Esophagus squamous epithelium (tissue), 5 donors: ENCODE measurements at places on chromosomes 13 and 19.

- no peak for DNase-seq
Measured at GRCh38 chr13:64855506-64855905, 2374.6 kb downstream of the PCDH9 start.

- DNase-seq: no peak
Measured at GRCh38 chr13:42102961-42103865, 54.8 kb downstream of the DGKH start.

DNA sequence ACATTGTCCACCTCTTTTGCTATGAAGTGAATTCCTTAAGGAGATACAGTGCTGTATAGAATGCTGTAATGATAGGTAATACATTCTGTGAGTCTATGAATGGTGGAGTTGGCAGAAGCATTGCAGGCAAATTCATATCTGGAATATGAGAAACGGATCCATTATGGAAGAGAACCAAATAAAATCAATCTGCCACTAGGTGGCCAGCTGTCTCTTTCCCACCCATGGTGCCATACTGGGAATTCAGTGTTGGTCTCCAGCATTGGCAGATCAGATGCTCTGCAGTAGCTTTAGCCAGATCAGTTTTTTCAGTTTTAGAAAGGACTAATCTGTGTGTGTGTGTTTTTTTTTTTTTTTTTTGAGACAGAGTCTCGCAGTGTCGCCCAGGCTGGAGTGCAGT lies 27.6 kb downstream of the DNAJC3 start:
- no peak for DNase-seq

DNA sequence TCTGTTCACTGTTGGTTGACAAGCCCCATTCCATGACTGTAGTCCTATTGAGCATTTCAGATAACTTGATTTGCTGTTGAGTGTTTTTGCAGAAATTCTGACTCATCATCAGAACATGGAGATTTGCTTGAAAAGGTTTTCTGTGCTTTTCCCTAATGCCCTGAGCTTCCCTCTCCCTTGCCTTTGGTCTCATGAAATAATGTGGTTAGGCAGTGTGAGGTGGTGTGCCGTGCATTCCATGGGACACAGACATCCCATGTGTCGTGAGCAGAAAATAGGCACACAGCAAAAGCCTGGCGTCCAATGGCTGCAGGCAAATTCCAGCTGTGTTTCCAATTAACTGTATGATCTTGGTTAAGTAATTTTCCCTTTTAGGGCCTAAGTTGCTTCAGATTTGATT lies 197.4 kb downstream of the DLEU7 start:
- no peak for DNase-seq

- no peak for DNase-seq
Measured at GRCh38 chr13:41696163-41697003, 239.0 kb downstream of the RGCC start.

GRCh38 chr13:40484974-40485373 lies 181.5 kb downstream of the FOXO1 start:
- no peak for DNase-seq

- DNase-seq: peak; percentile 41
Measured at GRCh38 chr19:1133471-1133929, 29.7 kb downstream of the GPX4 start.

GRCh38 chr19:11046605-11047354 lies 42.5 kb upstream of the LDLR start:
- DNase-seq: no peak

- no peak for DNase-seq
Measured at GRCh38 chr19:49869009-49869483, 1.7 kb upstream of the PNKP start.

GRCh38 chr13:46295491-46296114 lies 83.9 kb downstream of the LRRC63 start:
- no peak for DNase-seq

DNA sequence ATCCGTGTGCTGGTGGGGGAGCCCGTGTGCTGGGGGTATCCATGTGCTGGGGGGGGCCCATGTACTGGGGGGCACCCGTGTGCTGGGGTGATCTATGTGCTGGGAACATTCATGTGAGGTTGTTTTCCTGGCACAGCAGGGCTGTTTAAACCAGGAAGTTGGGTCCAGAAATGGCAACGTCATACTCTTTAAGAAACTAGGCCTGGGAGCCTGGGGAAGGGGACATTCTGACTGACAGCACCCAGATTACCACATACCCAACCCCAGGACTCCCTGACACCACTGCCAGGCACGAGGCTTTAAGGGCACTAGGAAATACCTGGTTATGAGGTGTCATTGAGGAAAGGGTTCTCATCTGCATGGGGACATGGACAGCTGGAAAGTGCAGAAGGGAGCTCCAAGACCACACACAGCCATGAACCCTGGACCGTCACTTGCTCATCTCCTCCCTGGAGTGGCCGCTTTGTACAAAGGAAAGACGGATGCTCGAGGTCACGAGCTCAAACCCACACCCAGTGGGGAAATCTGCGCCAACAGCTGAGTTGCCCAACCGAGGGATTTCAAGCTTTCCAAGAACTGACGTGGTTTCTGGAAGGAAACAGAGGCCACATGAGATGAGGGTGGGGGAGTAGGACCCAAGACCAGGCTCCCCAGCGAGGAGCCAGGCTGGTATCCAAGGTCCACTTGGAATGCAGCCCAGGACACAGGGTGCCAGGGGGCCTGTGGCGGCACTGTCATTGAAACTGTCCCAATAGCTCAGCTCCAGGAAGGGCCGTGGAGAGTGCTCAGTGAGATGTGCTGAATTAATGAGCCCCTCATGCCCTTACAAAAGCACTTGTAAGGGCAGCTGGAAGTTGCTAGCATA lies 40.9 kb downstream of the RAB20 start:
- no peak for DNase-seq

GRCh38 chr13:110555601-110556223 lies 5.8 kb downstream of the RAB20 start:
- DNase-seq: no peak

DNA sequence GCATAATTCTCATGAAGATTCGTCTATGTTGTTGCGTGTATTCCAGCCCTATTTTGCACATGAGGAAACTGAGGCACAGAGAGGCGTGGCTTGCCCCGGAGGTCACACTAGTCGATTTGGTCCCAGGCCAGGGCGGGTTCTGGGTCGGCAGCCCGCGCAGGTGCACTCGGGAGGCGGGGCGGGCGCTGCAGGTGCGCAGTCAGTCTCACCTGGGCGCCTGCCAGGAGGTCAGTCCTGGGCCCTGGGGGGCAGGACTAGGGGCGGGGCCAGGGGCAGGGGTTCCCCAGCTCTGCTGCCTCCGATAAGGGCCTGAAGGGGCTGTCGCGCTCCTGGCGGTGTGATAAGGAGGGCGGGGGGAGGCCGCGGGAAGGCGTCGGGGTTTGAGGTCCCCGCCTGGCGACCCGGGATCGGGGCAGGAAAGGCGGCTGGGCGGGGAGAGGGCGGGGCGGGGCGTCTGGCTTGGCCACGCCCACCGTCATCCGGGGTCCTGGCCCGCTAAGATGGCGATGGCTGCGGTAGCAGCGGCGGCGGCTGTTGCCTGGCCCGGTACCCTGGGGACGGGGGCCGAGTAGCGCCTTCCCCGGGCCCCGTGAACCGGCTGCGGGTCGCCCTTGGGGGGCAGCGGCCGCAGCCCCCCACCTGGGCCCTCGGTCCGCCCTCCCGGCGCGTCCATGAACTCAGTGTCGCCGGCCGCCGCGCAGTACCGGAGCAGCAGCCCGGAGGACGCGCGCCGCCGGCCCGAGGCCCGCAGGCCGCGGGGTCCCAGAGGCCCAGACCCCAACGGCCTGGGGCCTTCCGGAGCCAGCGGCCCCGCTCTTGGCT lies at the start of gene ATG4D:
Gene ATG4D (plus strand): TSS at position 485 of the 822 bp plus-strand sequence. CDS start 187 bp downstream, at position 672.
- no peak for DNase-seq

DNA sequence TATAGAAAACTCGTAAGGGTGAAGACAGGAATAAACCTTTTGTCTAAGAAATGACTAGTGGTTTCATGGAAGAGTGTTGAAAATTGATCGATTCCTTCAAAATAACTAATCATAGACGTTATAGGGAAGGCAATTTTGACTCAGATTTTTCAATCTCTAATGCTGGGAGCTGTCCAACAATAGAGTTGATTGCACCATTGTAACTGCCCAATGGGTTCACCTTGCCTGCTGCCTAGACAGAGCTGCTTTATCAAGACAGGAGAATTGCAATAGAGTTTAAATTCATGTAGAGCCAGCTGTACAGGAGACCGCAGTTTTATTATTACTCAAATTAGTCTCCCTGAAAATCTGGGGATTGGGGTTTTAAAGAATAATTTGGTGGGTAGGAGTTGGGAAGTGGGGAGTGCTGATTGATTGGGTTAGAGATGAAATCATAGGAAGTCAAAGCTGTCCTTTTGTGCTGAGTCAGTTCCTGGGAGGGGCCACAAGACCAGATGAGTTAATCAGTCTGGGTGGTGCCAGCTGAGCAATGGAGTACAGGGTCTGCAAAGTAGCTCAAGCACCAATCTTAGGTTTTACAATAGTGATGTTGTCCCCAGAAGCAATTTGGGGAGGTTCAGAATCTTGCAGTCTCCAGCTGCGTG lies 16.8 kb upstream of the ADGRE2 start:
- no peak for DNase-seq

GRCh38 chr13:23383151-23383550 lies 50.4 kb downstream of the SACS start:
- no peak for DNase-seq

DNA sequence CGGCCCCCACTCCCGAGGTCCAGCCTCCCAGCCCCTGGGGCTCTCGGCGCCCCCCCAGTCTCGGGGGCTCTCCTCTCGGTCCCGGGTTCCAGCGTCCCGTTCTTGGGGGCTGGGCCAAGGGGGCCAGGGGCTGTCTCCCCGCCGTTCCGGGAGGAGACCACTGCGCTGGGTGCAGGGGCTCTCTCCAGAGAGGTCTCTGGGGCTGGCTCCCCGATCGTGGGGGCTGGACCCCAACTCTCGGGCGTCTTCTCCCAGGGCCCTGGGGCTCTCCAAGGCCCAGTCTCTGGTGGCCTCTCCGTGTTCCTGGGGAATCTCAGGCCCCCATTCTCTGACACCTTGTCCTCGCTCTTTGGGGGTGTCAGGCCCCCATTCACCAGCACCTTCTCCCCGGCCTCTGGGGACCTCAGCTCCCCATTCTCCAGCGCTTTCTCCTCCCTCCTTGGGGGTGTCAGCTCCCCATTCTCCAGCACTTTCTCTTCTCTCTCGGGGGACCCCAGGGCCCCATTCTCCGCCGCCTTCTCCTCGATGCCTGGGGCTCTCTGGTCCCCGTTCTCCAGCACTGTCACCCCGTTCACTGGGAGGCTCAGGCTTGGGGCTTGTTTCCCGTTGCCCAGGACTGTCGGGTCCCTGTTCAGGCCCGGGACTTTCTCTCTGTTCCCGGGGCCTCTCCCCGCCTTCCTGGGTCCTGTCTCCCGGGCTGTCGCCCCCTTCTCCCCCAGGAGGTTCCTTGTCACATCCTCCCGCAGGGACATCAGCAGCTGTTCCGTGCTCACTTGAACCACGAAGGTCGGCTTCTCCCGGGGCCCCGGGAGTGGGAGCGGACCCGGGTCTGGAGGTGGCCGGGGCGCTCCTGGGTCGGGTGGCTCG lies 13.7 kb downstream of the LMTK3 start:
- no peak for DNase-seq

DNA sequence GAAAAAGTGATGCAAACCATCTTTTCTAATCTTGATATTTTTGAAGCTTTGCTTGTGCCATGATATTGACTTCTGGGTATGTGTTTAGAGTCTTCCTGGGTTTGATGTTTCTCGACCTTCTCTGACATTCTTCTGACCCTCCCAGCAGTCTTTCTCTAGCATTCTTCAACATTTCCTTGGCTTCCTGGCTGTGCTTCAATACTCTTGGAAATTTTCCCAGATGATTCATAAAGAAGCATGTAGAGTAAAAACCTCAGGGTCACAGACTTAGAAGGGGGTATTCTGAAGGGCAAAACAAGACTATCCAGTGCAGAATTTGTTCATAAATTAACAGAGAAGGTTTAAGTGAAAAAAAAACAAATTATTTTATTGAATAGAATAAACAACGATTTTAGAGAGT lies 946.3 kb upstream of the PCDH9 start:
- DNase-seq: no peak

- DNase-seq: no peak
Measured at GRCh38 chr19:13505761-13506470, 363 bp downstream of the CACNA1A start.

DNA sequence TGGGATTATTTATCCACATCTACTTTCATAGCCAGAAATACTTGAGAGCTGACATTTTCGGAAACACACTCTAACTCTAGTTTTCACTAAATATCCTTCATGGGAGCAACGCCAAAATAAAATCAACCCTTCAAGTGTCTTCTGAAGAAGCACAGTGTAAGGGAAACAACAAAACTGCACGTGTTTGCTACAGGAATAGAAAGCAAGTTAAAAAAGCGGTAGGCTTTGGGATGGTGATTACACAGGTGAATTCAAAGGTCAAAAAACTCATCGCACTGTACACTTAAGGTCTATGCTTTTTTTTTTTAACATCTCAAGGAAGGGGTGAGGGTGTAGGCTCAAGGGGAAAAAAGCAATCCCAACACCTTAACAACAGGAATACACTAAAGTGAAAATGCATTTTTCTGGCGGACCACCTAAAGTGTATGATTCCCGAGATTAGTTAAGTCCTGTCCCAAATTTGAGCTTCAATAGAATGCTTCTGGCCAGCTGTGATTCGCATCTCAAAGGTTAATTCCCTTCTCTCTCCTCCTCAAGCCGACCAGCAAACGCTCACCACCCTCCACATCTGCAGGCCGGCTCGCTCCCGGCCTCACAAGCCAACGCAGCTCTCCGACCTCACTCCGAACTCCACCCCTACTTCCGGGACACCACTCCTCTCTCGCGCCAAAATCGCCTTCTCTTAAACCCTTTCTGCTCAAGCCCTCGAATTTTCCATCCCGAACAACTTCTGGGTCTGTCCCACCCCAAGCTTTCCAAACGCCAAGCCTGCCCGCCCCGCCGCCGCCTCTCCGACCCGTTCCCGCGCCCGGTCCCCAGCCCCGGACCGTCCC lies 1.1 kb downstream of the ARGLU1 start:
- DNase-seq: peak; percentile 19

GRCh38 chr13:111385183-111385857 lies 64.9 kb downstream of the TEX29 start:
- DNase-seq: no peak

DNA sequence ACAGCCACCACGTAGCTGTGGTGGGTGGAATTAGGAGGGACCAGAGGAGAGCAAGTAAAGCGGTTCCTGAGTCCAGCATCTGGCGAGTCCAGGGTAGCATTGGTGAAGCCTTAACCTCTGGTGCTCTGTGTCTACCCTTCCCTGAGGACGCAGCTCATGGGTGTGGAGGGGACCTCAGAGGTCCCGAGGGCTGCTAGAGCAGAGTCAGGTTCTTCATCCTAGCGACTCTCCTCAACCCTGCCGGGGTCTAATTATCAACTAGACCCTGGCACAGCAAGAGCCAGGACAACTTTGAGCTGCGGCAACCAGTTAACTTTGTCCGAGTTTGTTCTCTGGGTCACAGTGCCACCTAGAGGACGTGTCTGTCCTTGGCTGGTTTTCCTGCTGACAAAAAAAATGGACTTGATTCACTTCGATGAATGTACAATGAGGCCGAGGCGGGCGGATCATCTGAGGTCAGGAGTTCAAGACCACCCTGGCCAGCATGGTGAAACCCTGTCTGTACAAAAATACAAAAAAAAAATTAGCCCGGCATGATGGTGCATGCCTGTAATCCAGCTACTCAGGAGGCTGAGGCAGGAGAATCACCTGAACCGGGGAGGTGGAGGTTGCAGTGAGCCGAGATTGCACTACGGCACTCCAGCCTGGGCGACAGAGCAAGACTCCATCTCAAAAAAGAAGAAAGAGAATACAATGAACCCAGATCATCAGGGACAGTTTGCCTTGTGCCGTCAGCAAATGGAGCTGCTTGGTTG lies 25.0 kb downstream of the TSSK6 start:
- no peak for DNase-seq
